ENCODE measurements at places on chromosomes 4 and X. TPM values are rescaled to one million over a fixed set of nuclear protein-coding genes. Genes with fewer than 3 reads are reported as not detected.

The FAM241A gene
- total RNA-seq: 2.2 TPM

The SH3RF1 gene
- total RNA-seq: 7.9 TPM

The HHIP gene
- 10.8 TPM for total RNA-seq

The NWD2 gene
- not detected for total RNA-seq

The ZAR1 gene
- total RNA-seq: not detected

The TRIM75 gene
- not detected for total RNA-seq

The PLAC8 gene
- total RNA-seq: 2.1 TPM

The CHIC1 gene
- total RNA-seq: 15.3 TPM

The MAOB gene
- 86.5 TPM for total RNA-seq

The LIAS gene
- 23.5 TPM for total RNA-seq

The TEX13B gene
- total RNA-seq: not detected

The COL25A1 gene
- 1.6 TPM for total RNA-seq

The CCNG2 gene
- total RNA-seq: 8.5 TPM

The SSX3 gene
- total RNA-seq: not detected

The LRCH2 gene
- total RNA-seq: 8.0 TPM

The MAGEA11 gene
- not detected for total RNA-seq

The NPY2R gene
- not detected for total RNA-seq

The IQCM gene
- not detected for total RNA-seq

The CXCL3 gene
- total RNA-seq: 1.5 TPM

The NMU gene
- 0.99 TPM for total RNA-seq

The STOX2 gene
- total RNA-seq: 3.3 TPM

The MAGEA1 gene
- not detected for total RNA-seq

The RBM46 gene
- not detected for total RNA-seq

The GBA3 gene
- total RNA-seq: not detected

The SSX2 gene
- total RNA-seq: not detected

The MAOA gene
- 78.3 TPM for total RNA-seq

The ALB gene
- 38.5 TPM for total RNA-seq

The TMPRSS11F gene
- total RNA-seq: not detected
